ACHN (cell line): ENCODE measurements at places on chromosomes 13 and 19.

DNA sequence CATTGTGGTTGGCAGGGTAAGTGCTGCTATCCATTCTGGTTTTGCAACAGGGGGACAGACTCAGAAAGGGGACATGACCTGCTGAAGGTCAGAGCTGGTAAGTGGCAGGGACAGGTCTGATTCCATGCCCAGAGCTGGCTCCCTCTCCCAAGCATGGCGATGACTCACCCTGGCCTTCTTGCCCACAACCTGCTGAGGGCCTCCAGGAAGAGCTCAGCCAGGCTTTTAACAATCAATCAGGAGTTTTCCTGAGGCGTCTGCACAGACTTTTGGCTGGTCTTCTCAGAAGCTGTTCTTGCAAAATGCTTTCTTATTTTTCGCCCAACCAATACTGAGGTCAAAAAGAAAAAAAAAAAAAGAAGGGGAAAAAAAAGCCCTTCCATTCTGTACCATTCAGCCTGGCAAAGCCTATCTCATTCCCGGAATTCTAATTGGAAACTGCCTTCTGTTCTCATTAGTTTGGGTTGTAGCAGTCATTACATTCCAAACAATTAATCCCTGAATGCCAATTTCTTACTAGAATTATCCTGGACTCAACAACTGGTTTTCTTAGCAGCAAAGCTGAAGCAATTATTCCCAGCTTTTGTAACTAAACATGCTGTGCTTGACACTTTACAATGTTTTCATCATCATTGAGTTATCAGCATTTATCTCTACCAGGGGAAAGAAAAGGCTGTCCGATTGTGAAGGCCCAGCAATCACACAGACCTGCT, 17.7 kb downstream of the SIAH3 start:
- DNase-seq, result peak; percentile 69

GRCh38 chr19:12052497-12053169, at the start of gene ZNF878:
Gene ZNF878, minus strand, starts transcription at chr19:12052961. Its CDS starts 160 bp downstream, at chr19:12052801.
- no peak for DNase-seq

- no peak for DNase-seq
Measured at GRCh38 chr13:26412936-26413716, 144.4 kb upstream of the WASF3 start.

GRCh38 chr19:1450735-1451731, 1.1 kb downstream of the APC2 start:
- no peak for DNase-seq

- DNase-seq, result no peak
Measured at GRCh38 chr13:45103449-45103848, 16.9 kb upstream of the GTF2F2 start.

GRCh38 chr13:73341748-73342147, 282.9 kb downstream of the KLF5 start:
- no peak for DNase-seq

DNA sequence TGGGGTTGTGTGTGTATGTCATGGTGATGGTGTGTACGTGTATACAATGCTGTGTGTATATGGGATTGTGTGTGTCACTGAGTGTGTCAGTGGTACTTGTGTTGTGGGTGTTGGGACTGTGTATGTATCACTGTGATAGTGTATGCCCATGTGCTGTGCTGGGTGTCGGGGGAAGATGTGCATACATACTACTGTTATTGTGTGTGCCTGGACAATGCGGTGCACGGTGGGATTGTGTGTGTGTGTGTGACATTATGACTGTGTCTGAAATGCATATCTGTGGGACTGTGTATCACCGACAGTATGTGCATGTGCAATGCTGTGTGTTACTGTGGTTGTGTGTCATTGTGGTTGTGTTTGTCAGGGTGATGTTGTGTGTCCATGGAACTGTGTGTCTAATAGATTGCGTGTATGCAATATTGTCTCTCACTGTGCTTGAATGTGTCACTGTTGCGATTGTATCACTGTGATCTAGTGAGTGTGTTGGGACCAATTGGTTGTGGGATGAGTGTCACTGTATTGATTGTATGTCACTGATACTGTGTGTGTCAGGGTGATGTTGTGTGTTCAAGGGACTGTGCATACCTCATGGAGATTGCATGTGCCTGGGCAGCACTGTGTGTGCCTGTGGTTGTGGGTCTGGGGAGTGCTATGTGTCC, 11.0 kb upstream of the BBC3 start:
- DNase-seq, result no peak

GRCh38 chr19:4431808-4432674, 25.6 kb downstream of the UBXN6 start:
- no peak for DNase-seq

DNA sequence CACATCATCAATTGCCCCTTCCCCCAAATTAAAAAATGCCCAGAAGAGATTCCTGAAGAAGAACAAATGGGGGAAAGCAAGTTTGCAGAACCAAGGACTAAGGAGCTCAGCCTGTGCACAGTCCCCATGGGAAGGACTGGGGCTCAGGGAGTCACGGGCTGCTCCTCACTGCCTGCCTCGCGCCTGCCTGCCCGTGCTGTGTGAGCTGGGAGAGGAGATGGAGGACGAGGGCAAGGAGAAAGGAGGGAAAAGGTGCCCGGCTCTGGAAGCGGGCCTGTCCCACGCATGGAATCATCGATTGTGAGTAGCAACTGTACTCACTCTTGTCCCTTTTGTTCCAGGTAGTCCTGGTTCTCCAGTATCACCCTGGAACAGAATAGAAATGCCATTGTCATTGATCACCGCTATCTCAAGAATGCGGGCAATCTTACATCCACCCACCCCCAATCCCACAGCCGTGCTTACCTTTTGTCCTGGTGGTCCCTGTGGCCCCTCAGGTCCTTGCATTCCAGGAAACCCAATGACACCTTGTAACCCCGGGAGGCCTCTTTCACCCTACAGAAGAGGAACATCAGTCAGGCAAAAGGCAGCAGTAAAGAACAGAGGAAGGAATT, 93.4 kb downstream of the COL4A1 start:
- DNase-seq, result no peak
